ENCODE measurements at places on chromosomes 16 and 17.

DNA sequence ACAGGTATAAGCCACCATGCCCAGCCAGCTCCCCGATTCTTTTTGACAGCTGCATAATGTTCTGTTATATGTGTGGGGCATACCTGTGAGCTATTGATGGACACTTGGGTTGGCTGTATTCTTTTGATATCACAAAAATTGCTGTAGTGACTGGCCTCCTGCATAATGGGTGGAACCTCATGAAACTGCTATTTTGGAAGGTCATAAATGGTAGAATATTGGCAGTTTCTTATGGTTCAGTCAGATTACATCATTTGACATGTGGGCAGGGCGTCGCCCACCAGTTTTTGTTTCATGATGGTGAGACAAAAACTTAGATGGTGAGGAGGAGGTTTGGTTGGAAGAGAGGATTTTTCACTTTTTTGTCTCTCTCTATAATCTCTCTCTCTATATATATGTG, 26.7 kb upstream of the POLR3E start:
- DNase-seq, result no peak

GRCh38 chr17:27888945-27889344, 4.2 kb downstream of the LYRM9 start:
- DNase-seq, result no peak

- no peak for DNase-seq
Measured at GRCh38 chr16:57528499-57529390, 7.6 kb downstream of the CCDC102A start.

GRCh38 chr17:33640629-33641028, 347.5 kb upstream of the ASIC2 start:
- DNase-seq, result no peak

DNA sequence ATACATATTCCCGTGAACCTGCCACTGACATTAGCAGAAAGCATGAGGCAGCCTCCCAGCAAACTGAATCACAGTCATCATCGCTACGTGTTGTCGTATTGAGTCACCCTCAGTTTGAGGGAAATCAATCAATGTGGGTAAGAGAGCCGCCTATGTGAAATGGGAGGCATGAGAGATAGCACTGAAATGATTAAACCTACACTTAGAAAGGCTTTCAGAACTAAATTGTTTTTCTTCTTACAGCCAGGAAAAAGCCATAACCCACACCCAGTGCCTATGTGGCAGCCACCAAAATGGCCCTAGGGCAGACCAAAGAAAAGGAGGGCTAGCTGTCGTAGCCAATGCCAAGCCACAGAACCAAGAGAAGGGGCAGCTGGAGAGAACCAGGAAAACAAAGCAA, 90.5 kb downstream of the ADAMTS18 start:
- DNase-seq, result no peak

- DNase-seq, result no peak
Measured at GRCh38 chr16:15434079-15434424, 336 bp upstream of the BMERB1 start.

DNA sequence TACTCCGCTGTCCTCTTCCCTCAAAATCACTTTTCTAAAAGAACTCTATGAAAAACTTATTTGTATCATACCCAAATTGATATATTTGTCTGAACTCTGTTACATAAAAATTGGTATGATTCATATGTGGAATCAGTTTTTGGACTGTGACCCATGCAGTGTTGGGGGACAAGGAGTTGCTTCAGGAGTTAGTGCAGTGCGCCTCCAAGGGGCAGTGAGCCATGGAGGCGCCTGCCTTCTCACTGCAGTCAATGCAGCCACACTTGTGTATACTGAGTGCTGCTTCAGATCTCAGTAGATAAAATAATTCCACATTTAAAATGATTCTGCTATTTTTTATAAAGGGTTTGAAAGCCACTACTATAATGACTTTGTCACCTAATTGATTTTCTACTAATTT, 32.5 kb downstream of the DGKE start:
- no peak for DNase-seq

DNA sequence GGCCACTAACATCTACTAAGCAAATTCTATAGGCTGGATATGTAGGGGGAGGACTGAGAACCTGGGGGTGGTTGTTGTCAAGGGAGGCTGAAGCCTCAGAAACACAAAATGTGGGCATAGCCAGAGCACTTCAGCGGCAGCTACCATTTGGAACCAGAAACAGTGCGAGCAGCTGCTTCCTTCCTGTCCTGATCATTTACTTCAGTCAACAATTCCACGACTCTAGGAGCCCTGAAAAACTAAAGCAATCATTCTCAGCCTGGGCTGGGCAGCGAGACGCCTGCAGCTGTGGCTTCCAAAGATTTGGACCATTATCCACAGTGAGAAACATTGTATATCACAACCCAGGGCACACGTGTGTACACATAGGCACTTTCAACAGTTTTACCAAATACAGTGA, 93.9 kb upstream of the WSCD1 start:
- no peak for DNase-seq

- no peak for DNase-seq
Measured at GRCh38 chr17:31573861-31574260, 182.4 kb downstream of the RAB11FIP4 start.

DNA sequence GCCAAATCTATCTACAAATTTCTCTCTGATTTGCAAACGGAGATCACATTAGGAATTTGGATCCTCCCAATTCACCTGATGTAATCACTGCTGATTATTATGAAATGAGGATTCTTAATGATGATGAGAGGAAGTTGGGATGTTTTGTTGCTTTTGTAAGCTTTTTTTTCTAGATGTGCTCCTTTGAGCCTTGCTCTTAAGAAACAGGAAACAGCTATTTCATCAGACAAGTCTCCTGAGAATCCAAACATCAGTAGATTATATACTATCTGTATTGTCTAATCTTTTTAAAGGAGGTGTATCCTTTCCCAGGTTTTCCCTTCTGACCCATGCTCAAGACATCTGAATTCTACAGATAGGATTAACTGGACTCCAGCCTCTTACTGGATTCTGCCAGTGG, 73.3 kb downstream of the KIF2B start:
- DNase-seq, result no peak

GRCh38 chr17:613725-614124, 100.9 kb downstream of the VPS53 start:
- no peak for DNase-seq

GRCh38 chr17:7655541-7655840, 4.8 kb downstream of the ATP1B2 start:
- no peak for DNase-seq

Measured in stimulated activated CD4-positive, alpha-beta T cell treated with anti-CD3 and anti-CD28 coated beads, Interleukin-1b, Interleukin-23, amount 100 ng/mL, for 24 hours (primary cell).